ENCODE measurements at places on chromosomes 1 and 21.
A peak's percentile ranks its signal among the peaks of the same experiment; 100 is the strongest.

DNA sequence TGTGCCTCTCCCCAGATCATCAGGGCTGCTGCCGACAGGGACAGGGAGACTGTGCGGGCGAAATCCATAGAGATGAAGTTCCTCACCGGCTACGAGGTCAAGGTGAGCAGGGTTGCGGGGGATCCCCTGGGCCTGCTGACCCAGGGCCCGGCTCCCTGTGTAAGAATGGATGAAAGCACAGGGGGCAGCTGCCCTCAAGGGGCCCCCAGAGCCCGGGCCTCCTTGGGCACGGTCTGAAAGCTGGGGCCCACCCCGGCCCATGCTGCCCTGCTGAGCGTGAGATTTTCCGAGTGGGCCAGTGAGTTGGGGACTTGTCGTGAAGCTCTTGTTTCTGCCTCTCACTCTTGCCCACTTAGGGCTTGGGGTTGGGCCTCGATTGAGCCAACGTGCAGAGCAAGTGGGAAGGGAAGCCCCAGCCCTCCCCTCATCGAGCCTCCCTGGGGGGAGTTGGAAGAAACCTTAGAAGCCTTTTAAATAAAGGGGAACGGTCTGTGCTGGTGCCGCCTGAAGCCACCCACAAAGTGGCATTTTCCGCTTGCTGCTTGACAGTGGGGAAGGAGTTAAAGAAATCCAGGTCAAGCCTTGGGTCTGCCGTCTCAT lies 45.2 kb downstream of the COQ8A start:
- DNase-seq, result no peak

GRCh38 chr1:246647513-246647912 lies 76.7 kb upstream of the SCCPDH start:
- DNase-seq, result no peak

DNA sequence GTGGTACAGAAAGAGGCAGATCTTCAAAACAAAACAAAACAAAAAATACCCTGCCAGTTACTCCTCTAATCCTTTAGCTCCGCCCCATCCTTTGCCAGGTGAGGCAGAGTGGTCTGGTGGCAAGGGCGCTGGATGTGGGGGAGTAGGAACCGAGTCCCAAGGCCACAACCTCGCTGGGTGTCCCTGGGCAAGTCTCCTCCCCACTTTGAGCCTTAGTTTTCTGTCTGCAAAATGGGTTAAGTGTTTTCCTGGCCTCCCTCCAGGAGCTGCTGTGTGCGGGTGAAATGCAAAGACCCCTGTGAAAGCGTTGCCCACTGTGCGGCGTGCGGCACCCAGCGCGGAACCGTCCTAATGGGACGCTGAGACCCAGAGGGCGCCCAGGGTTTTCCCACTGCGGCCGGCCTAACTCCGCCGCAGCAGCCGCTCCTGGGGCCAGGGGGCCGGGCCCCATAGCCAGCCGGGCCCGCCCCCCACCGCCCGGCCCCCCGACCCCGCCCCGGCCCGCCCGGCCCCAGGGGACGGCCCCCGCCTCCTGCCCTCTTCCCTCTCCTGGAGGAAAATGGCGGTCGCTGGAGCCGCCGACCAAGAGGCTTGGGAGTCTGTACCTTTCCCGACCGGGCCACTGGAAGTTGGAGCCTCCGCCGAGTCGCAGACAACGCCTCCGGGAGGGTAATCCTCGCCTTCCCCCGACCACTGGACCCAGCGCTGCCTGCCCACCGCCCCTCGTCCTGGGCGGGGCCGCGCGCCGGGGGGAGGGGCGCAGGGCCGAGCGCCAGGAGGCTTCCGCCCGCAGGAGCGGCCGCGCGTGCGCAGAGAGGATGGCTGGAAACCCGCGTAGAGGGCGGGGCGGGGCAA lies at the start of the genes ERMAP and SVBP:
Gene ERMAP, plus strand, starts transcription at position 538 of the 855 bp plus-strand sequence. CDS start 13,327 bp downstream, outside the sequence.
Gene SVBP, minus strand, starts transcription at position 813 of the 855 bp plus-strand sequence. CDS start 853 bp downstream, outside the sequence.
- peak; percentile 95 for DNase-seq

GRCh38 chr1:161885003-161885402 lies 118.9 kb downstream of the ATF6 start:
- DNase-seq, result no peak

DNA sequence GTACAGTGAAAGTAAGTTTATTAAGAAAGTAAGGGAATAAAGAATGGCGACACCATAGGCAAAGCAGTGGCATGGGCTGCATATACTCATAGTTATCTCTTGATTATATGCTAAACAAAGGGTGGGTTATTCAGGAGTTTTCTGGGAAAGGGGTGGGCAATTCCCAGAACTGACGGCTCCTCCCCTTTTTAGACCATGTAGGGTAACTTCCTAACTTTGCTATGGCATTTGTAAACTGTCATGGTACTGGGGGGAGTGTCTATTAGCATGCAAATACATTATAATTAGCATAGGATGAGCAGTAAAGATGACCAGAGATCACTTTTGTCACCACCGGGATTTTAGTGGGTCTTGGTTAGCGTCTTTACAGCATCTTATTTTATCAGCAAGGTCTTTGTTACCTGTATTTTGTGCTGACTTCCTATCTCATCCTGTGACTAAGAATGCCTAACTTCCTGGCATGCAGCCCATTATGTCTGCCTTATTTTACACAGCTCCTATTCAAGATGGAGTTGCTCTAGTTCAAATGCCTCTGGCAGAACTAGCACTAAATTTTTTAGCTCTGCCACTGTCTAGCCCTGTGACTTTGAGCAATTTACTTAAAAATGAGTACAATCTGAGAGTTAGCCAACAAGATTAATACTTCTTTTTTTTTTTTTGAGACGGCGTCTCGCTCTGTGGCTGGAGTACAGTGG lies 110.3 kb upstream of the PALMD start:
- DNase-seq, result no peak

GRCh38 chr1:171868217-171868803 lies 27.0 kb downstream of the DNM3 start:
- DNase-seq, result no peak

DNA sequence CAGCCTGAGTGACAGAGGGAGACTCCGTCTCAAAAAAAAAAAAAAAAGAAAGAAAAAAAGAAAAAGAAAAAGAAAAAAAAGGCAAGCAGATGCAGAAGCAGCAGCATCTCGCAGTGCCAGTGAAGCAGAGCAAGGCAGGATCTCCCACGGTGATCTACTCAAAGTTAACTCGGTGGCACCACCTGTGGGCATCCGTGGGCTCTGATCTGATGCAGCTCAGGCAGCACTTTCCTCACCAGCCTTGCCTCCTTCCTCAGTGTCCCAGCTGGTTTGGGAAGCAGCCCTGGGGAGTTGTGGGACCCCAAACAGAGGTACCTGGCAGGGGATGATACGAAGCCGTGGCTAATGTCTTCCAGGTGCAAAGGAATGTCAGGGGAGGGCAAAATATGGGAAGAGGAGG lies 104.3 kb upstream of the KRTAP19-8 start:
- DNase-seq, result no peak

DNA sequence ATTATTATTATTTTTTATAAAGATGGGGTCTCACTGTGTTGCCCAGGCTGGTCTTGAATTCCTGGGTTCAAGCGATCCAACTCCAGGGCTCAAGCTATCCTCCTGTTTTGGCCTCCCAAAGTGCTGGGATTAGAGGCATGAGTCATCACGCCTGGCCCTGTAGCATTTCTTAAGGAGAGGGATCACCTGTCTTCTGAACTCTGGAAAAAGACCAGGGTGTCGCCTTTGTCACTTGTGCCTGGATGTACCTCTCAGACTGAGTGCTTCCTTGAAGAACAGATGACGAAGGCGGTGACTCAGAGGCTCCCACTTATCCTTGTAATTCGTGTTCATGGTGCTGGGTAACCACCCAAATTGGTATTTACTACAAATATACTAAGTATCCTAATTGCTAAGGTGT lies 2.4 kb upstream of the CGN start:
- DNase-seq, result no peak

DNA sequence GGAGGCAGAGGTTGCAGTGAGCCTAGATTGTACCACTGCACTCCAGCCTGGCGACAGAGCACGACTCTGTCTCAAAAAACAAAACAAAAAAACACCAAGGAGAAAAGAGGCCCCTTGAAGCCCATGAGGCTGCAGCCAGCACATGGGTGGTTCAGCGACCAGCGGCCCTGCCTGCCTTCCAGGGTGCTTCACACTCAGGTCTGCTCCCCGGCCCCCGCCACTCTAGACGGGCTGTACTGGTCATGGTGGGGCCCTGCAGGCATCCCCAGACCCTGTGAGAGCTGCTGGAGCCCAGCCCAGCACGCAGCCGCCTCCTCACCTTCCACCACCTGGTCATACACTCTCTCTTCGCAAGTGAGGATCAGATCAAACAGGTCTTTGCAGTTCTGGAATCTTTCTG lies 4.1 kb upstream of the TMEM240 start:
- no peak for DNase-seq

DNA sequence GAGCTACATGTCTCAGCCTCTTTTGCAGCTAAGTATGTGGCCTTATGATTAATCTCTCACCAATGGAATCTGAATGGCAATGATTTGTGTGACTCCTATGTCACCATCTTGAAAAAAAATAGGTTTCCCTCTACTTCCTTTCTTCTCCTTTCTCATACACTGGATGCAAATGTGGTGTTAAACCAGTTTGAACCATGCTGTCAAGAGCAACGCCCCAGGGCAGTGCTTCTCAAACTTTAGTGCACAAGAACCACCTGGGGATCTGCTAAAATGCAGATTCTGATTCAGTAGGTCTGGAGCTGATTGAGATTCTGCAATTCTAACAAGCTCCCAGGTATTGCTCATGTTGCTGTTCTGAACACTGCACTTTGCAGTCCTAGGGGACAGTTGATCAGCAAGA lies 44.7 kb upstream of the ZNF644 start:
- no peak for DNase-seq

- DNase-seq, result no peak
Measured at GRCh38 chr1:16458831-16459230, 18.3 kb downstream of the NECAP2 start.

DNA sequence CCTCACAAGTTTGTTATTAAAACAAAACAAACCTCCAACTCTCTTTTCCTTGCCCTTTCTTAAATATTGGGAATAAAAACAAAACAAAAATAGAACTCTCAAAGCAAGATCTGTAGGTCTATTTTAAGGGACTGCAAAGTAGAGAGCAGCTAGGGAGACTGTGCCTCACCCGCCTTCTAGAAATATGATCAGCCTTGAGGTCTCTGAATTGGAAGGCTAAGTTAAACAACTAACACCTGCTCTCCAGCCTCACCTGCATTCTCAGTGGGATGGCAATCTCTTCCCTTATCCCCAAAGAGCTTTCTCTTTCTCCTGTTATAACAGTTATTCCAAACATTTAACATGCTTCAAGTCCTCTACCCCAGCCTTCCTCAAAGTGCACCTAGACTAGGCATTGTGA lies 75.5 kb upstream of the TNR start:
- DNase-seq, result no peak

- DNase-seq, result no peak
Measured at GRCh38 chr1:204367193-204367858, 7.6 kb upstream of the PLEKHA6 start.

DNA sequence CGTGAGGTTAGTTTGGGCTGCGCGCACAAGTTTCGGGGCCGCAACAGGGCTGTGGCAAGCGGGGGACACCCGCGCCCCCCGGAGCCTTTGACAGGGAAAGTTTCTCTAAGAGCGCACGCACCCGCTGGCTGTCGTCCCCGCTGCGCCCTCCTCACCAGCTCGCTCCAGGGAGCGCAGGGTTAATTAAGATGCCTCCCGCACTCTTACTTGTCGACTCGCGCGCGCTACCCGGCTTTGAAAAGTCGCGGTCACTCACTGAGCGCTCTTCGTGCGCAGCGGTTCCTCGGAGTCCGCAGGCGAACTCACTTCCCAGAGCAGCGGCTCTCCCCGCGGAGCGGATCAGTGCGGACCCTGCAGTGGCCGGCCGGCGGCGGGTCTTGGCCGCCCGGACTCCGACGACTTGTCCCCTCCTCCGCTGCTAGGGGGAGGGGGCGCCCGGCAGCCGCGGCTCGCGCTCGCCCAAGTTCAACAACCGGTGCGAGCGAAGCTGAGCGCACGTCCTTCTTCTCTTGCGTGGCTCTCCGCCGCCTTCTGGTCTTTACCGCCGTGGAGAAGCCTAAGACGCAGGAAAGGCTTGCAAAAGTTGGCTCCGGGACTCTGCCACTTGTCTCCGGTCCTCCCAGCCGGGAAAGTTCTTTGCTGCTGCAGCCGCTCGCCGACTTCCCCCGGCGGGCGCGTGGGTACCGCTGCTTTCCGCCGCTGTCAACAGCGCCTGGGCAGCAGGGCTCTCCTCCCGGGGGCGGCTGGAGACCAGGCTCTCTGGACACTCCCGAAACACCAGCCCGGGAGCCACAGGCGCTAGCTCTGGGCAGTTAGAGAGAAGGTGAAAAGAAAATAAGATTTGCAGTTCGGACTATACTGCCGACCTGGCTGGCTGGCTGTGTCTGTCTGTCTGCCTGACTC lies 506 bp downstream of the JUN start:
- DNase-seq, result peak; percentile 61

- DNase-seq, result no peak
Measured at GRCh38 chr1:198888379-198888943, 249.6 kb downstream of the PTPRC start.

GRCh38 chr1:77906019-77906545 lies 17.7 kb downstream of the NEXN start:
- DNase-seq, result no peak

GRCh38 chr1:114756949-114757454 lies 782 bp downstream of the CSDE1 start:
- DNase-seq, result peak; percentile 40

DNA sequence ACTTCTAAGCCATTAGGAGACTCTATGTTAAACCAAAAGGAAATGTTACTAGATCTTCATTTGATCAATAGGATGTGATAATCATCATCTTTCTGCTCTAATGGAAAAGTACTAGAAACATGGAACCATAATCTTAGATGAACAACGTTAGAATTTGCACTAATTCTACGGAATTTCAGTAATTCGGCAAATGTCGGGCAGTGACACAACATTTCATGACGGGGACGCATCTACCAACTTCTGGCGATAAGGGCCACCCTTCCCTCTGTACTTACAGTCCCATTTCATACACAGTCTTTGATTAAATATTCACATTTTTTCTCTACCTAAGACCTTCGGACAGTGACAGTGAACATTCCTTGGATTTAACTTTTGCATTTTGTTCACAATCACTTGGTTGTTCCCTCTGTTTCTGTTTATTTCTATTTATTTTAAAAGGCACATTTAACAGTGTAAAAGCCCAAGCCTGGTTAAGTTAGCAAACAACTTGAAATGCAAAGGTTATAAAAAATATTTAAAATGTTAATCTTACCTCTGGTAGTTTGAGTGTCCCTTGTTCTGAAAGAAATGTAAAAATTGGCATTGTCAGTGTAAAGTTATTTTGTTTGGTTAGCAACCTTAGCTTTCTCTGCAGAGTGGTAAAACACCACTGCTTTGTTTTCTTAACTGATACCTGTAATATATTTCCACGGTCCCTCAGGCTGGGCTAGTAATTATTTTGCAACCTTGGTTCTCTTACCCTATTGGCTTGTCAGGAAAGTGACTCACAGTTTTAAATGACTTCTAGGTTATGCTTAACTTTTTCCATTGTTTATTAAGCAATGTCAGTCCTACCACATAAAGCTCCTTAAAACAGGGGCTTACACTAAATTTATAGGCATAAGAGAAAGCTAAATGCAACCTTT lies 276.9 kb downstream of the VAV3 start:
- DNase-seq, result no peak

GRCh38 chr1:164320790-164321731 lies 237.9 kb upstream of the PBX1 start:
- no peak for DNase-seq

GRCh38 chr1:22410928-22411495 lies 40.6 kb upstream of the ZBTB40 start:
- DNase-seq, result no peak

- DNase-seq, result peak; percentile 3
Measured at GRCh38 chr1:59079434-59080140, 217.3 kb upstream of the FGGY start.
